Right ventricle myocardium inferior (tissue), 1 donor: ENCODE measurements at places on chromosomes 3 and 15.

DNA sequence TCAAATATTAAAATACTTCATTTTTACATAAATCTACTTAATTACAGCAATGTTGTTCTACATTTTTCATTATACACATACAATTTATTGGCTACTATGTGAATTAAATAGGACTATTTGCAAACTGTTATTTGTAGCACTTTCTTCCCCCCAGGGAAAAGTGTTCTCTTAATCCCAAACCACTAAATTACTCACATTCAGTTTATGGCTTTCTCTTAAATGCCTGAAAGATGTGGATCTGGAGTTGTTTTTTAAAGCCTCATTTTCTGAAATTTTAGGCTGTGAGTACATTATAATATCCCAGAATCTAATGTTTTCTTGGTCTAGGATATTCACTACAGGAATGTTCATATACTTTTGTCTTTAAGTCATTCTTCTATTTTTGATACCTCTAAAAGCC is 32.7 kb downstream of the PRTG start:
- DNase-seq = no peak

- peak; percentile 92 for DNase-seq
These were observed 50.6 kb downstream of the SLC6A6 start for GRCh38 chr3:14452740-14453710.

DNA sequence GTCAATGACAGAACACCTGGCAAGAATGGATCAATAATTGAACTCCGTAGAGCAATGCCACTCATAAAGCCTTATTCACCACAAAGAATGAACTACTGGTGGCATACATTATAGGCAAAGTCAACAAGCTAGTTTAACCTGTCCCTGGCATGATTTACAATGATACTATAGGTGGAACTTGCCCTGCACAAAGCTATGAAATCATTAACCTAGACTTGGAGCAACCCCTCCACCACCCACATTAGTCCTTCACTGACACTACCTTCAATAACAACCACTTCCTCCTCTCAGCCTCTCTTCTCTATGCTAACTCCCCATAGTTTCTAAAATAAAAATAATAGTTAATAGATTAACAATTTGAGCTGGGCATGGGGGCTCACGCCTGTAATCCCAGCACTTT is 54.4 kb downstream of the ACAP2 start:
- DNase-seq = no peak

DNA sequence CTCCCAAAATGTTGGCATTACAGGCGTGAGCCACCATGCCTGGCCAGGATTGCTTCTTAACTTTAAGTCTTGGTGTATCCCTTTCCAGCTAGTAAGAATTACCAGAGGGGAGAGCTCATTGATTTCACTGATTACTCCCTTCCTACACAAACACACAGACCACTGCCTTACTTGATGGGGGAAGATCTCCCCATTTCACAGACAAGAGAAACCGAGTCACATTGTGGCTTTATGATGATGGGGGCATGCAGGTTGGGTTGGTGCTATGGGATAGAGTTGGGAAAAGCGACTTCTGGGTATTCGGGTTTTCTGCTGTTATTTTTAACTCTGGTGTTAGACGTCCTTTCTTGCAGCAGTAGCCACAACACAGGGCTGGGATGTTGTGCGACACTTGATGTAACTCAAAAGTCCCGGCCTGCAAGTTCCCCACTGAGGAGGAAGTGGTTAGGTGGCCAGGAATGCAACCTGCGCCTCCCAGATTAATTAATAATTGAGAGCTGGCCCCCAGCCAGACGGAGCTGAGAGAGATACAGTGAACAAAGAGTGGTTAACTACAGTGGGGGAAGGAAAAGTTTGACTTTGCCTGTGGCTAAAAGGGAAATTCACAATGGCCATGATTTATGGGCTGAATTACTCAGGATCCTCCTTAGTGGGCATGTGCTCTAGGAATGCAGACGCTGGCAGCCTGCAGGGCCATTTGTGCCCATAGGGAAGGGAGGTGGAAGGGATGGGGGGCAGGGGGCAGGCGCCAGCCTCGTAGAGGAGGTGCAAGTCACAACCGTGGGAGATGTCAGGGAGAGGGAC is 63.6 kb downstream of the SMAD6 start:
- DNase-seq = peak; percentile 51

GRCh38 chr3:150253622-150254021 is 154.5 kb upstream of the TSC22D2 start:
- DNase-seq = no peak

DNA sequence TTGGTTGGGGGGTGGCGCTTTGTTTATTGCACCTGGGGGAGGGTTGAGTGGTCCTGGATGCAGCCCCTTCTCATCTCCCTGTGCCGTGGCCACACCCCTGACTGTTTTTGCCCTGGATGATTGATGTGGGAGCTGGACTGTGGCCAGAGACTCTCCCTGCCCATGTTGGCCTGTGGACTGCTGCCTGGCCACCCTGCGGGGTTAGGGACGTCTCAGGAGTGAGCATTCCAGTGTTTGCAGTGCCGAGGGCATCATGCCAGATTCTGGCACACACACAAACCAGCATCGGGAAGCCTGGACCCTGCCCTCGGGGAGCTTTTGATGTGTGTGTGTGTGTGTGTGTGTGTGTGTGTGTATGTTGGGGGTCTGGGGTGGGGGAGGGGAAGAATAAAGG is 15.8 kb downstream of the APBA2 start:
- DNase-seq = no peak

GRCh38 chr3:113293348-113293747 is 82.0 kb downstream of the BOC start:
- no peak for DNase-seq

DNA sequence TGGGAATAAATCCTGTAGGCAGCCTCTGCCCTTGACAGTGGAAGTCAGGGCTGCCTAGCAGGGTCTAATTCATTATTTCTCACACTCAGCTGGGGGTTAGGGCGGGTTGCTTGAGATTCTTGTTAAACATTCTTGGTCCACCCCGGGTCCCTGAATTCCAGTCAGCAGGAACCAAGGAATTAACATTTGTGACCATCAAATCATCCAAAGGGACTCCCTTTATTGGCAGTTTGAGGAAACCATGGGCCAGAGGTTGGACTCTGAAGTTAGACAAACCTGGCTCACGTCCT is 122.8 kb downstream of the EEFSEC start:
- DNase-seq = no peak

DNA sequence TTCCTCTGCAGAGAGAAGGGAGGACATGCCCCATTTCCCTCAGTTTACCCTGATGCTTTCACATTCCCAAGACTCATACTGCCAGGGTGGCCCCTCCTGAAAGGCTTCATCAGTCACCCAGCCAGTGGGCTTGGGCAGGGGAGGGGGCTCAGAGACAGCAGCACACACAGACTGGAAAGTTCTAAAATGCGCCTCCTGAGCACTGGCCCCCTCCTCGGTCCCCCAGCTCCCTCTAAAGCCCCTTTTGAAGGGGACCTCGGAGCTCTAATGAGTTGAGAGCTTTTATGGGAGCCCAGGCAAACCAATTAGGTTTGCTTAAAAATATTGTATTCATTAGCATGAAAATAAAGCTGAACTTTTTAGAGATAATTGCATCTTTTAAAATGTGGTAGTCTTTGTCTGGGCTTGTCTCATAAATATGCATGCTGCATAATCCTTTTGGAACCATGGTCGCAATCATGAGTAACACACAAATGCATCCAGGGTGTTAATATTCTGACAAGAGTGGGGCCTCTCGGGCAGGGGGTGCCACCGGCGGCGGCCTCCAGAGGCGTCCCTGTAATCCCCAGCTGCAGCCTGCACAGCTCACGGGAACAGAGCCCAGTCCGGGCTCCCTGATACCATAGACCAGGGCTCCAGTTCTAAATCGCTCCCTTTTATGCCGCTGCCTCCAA is 78.5 kb downstream of the RPLP1 start:
- no peak for DNase-seq

DNA sequence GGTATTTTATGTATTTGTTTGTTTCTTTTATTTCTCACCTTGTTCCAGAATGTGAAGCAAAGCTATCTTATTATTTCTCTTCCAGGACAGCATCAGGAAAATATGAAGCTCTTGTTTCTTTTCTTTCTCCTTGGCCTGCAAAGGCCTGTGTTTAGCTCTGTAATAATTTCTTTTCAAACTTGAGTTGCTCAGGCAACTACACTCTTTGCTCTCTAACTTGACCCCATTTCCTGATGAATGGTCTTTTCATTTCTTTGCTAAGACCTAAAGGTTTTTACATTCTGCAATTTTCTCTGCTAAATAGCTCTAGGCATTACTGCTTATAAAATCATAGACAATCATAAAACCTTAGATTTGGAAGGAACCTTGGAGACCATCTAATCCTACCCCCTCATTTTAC is 26.2 kb upstream of the ZNF770 start:
- DNase-seq = no peak

- no peak for DNase-seq
These were observed 1.7 kb downstream of the TM4SF4 start for GRCh38 chr3:149476225-149476624.

DNA sequence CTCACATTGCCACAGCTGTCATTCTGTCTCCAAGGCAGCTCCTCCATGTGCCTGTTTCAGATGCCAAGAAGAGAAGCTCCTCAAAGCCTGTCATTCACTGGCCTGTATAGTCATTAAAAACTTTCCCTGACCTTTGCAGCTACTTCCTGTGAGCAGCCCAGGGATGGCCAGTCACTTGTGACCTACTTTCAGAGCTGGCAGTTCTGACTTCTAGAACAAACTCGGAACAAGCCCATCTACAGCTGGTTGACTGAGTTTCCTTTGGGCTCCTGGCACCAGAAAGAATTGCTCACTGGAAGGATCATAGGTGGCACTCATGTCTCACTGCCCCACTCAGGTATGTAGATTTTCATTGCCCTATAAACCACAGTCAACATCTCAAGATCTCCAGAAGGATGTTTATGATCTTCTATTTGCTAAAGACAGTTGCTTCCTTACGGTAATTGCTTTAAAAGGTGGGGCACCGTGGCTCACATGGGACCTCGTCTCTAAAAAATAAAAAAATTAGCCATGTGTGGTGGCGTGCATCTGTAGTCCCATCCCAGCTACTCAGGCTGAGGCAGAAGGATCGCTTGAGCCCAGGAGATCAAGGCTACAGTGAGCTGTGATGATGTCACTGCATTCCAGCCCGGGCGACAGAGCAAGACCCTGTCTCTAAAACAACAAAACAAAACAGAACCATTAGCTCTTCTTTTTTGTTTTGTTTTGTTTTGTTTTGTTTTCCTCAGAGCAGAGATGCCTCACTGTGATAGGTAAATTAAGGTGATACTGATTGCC is 11.2 kb upstream of the ATP13A3 start:
- no peak for DNase-seq

- no peak for DNase-seq
These were observed 5.8 kb downstream of the TASOR start for GRCh38 chr3:56677286-56677685.

GRCh38 chr3:193879099-193879863 is 256.7 kb upstream of the HES1 start:
- no peak for DNase-seq

GRCh38 chr3:141292356-141293058 is 60.9 kb downstream of the PXYLP1 start:
- no peak for DNase-seq

DNA sequence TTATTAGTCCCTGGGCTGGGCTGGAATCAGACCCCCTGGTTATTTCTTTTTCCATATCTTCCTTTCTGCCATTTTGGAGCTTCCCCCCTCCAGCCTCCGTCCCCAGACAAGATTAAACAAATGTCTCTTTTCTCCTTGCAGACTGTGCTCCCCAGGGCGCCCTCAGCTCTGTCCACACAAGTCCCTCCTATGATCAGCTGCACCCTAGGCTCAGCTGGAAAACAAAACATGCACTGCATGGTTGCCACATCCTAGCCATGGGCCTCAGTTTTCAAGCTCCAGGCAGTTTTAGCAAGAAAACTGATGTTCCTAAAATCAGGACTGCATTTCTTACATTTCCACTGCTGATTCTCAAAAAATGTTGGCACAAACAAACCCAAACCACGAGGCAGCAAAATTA is 23.5 kb upstream of the RFTN1 start:
- DNase-seq = no peak

DNA sequence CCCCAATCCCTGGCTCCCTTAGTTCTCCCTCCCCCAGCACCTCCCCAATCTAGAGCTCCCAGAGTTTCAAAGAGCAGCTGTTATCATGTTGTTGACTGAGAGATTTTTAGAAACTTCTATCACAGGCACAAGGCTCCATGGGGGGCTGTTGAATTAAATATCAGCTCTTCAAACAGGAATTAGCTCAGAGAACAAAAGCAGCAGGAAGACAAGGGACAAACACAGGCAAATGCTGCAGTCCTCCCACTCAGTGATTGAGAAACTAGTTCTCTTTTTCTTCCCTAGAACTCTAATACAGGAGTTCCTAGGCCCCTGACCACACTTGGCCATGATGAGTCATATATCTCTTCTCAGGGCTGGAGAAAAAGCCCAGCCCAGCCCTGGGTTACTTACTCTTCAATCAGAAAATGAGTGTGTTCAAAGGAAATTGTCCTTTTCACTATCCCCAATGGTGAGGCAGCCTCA is 262.1 kb downstream of the IGSF11 start:
- DNase-seq = no peak

GRCh38 chr3:59425371-59425770 is 375.5 kb upstream of the CFAP20DC start:
- DNase-seq = no peak

GRCh38 chr3:171101982-171102641 is 75.6 kb upstream of the SLC2A2 start:
- no peak for DNase-seq

GRCh38 chr3:135181408-135181807 is 386.3 kb downstream of the EPHB1 start:
- DNase-seq = no peak

DNA sequence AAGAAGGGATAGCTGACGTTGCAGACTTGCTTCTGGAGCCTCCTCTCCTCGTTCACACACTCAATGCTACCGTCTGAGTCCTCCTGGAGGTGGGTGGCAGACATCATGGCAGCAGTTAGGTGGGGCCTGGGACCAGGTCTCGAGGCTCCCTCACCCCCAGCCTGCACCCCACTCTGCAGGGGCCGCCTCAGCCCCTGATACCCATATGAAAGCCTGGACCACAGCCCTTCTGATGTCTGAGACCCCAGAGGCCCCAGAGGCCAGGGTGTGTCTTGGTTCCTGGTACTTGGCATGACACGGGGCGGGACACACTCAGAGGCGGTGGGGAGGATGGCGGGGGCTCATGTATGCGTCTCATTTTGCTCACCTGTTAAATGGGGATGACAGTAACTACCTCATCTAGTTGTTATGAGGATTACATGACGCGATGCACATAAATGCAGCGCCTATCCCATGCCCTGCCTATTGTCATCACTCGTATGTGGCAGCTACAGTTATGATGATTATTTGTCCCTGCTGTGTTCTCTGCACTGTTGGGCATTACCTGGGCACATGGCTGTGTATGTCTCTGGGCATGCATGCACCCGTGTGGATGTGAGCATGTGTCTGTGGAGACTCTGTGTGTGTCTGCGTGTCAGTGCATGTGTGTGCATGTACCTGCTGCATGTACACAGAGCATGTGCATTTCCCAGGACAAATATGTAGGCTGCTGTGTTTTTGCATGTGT is 39.9 kb downstream of the FEM1B start:
- DNase-seq = no peak

GRCh38 chr3:18344306-18345014 is 80.7 kb downstream of the SATB1 start:
- no peak for DNase-seq
